Stimulated activated CD4-positive, alpha-beta T cell treated with anti-CD3 and anti-CD28 coated beads, Interleukin-1b, Interleukin-23, amount 100 ng/mL, for 1 hour (primary cell): ENCODE measurements at places on chromosomes 7 and 10.

DNA sequence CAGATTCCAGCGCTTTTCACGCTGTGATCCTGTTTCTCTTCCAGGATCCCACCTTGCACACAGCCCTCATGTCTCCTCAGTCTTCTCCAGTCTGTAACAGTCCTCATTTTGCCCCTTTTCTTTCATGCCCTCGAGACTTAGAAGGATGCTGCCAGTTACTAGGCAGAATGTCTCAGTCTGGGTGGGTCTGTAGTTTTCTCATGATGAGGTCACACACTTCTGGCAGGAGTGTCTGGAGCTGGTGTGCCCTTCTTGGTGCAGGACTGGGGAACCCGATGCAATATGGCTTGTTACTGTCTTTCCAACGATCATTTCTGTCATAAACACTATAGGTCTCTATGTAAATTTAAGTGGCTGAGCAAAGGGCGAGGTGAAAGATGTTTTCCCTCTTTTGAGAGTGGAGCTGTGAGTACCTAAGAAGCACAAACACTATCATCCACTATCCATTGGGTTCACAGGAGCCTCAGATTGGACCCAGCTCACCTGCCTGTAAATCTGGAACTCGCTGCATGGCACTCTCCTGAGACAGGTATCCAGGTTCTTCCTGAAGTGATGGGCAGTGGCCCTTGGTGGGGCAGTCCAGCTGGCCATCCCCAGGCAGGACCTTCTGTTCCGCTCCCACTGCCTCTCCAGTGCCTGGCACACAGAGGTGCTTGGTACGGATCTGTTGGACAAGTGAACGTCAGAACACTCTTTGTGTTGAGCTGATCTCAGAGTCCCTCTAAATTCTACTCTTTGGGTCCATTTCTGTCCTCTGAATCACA, 64.3 kb upstream of the ZNF32 start:
- no peak for DNase-seq

GRCh38 chr7:31476073-31476745, 37.7 kb upstream of the ITPRID1 start:
- DNase-seq, result no peak

DNA sequence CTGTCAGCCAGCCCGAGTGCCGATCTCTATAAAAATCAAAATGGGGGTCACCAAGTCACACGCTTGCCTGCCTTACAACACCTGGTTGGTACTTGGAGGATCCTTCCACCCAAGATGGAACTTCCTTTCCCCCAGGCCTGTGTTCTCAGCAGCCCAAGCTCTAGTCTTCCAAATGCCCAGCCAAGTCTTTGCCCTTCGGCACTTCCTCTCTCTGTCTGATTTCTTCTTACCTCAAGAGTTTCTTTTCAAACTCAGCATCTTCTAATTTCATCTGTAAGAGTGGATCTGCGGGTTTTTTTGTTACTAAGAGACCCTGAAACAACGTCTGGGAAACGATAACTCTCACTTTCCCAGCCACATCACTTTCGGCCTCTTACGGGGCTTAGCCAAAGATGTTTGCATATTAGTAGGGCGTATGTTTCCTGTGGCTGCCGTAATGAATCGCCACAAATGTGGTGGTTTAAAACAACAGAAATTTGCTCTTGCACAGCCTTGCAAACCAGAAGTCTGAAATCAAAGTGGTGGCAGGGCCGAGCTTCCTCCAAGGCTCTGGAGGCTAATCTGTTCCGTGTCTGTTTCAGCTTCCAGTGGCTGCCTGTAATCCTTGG, 219.9 kb downstream of the TCF7L2 start:
- no peak for DNase-seq

DNA sequence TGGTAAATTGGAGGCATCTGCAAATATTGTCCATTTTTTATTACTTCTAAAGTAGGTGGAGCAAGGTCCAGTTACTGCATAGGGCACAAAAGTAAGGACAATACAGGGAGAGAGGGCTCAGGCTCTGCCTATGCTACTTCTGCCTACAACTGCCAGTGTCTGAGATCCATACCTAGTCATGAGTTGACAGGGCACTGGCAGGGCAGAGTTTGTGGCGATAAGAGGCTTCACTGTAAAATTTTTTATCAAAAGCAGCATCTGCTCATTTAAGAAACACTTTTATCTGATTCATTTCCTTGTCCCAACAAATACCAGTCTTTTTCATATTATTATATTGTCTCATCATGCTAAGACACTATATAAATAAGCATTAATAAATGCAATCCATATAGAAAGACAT, 178.0 kb downstream of the LRRN3 start:
- DNase-seq, result no peak

DNA sequence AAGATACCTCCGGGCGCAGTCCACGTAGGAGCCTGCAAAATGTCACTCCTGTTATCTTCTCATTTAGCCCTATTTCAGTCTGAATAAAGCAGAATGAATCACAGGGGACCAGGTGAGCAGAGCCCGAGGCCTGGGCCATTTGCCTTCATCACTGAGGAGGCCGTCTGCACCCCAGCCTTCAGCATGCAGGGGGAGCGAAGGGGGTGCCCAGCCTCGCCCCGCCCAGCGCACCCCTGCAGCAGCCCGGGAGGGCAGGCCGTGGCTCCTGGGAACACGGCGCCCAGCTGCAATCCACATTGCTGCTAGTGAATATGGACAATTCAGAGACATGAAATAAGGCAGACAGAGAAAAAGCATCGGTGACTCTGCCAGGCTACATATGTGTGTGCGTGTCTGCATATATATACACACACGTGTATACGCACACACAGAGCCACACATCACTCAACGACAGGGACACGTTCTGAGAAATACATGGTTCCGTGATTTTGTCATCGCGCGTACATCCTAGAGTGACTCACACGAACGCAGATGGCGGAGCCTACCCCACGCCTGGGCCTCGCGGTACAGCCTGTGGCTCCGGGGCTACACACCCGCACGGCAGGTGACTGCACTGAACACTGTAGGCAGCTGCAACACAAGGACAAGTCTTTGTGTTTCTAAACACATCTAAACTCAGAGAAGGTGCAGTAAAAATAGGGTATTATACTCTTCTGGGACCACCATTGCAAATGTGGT, 15.2 kb upstream of the ELFN1 start:
- DNase-seq, result no peak

DNA sequence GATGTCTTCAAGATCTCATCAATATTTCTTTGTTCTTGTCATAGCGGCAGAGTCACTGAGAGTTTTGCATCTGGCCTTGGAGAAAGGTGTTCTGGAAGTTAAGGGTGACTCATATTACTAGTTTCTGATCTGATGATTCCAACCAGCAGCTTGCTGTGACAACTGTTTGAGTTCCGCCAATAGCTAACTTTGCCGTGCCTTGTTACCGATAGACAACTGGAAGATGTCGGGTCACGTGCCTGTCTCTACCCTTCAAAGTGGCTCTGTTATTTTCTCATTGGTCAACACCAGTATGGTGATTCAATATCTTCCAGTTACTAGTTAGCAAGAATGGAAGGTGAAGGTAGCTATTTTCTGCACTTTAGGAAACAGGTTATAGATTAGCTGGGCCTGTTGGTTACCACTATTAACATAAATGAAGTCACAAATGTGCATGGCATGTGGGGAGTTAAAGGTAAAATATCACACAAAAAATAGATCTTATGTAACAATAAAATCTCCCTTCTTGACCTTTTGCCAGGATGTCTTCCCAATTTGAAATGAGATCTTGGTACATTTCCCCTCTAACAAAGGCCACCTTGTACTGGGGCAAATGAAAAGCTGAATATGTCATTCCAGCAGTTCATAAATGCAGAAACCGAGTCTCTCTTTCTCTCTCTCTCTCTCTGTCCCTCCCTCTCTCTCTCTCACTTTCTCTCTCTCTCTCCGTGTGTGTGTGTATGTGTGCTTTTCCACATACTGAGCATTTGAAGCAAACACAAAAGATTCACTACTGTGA, 2.6 kb upstream of the MGAM2 start:
- no peak for DNase-seq

GRCh38 chr10:110834629-110835301, 37.0 kb upstream of the PDCD4 start:
- DNase-seq, result no peak

- DNase-seq, result no peak
Measured at GRCh38 chr10:132564690-132565089, 27.1 kb downstream of the INPP5A start.

GRCh38 chr7:142553216-142553615, 196.1 kb upstream of the PRSS1 start:
- DNase-seq, result no peak

DNA sequence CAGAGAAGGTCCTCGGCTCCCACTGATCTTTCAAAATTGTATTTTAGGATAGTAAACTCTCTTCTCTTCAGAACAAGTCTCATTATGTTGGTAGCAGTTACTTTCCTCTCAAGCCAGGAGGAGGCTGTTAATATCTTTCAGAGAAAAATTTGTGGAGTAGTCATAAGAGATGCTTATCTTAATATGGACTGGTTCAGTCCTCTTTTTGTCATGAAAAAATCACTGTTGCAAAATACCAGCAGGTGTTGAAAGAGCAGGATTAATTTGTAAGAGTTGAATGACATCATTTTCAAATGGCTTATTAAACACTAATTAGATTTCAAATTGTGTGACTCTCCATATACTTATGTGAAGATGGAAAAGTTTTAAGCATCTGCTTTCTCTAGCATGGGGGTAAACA, 662.5 kb downstream of the POM121L12 start:
- DNase-seq, result no peak

DNA sequence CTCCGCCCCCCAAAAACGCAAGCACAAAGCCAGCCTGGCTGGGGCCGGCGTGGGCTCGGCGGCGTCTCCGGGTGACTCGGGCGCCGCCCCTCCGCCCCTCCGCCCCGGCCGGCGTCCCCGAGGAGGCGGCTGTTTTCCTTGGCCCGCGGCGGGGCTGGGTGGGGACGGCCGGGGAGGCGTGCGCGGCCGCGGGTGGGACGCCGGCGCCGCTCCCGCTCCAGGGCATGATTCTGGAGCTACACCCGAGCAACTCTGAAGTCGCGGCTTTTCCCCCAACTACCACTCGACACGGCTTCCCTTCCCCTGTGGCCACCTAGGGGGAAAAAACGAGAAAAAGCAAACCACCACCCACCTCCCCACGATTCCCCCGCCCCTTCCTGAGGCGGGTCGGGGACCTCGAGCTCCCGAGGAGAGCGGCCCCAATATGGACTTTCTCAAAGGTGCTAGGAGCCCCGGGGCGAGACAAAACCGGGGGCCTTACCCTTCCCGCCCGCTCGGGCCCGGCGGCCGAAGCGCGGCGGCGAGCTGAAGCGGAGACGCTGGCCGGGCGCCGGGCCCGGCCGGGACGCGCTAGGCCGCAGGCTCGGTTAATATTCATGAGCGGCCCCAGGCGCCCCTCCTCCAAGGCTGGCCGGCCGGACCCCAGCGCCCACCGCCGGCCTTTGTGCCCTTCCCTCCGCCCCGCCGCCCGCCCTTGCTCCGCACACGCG, 856 bp downstream of the ARHGAP21 start:
- peak; percentile 7 for DNase-seq

DNA sequence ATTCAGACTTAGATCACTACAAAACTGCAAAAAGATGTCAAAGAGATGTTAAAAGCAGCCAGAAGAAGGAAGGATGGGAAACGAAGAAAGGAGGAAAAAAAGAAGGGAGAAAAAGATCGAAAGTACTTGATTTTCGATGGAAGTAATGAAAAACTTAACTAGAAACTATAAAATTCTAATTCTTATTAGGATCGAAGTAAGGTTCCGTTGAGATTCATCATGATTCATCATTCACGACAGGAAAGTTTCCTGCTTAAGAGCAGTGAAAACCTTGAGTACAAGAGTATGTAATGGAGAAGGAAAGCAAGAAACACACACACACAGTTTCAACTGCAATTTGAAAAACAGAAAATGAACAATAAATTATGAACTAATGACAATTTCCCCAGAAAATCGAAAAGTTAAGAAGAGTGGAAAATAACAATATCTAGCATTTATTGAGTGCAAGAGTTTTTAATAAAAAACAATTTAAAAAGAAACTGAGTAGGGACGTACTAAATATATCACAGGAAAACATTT, 1.1 kb upstream of the ING3 start:
- DNase-seq, result no peak

DNA sequence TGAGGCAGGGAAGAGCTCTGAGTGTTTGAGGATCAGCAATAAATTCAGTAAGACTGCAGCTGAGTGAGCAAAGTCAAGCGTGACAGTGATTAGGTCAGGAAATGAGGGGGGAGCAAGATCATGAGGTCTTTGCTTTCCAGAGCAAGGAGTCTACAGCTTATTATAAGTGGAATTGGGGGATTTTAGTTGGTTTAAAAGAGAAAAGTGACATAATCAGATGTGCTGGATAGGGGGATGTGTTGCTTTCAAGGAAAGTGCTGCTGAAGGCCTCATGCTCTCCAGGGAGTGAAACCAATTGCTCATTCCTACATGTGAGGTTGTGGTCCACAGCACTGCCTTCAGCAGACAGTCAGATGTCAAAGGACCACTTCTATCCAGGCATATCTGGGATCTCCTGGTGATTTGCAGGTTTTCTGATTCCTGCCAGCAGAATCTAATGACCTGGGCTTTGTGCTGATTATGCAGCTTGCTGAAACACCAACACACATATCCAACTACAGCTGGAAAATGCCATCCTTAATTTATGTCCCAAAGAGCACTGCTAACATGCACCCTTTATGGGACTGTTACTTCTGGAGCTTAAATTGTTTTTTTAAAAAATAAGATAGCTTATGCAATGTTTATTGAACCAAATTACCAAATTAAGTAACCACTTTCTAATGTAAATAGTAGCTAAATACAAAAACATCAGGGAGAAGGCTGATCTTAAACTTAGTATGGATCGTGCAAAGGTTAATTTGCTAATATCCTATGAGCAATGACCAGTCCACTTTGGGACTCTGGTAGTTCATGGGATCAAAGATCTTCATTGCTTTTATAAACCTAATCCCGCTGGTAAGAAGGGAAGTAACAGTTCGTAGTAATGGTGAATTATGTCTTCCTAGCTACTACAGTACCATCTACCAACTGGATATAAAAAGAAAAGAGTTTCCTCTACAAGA, 607.6 kb downstream of the KCNMA1 start:
- DNase-seq, result no peak

DNA sequence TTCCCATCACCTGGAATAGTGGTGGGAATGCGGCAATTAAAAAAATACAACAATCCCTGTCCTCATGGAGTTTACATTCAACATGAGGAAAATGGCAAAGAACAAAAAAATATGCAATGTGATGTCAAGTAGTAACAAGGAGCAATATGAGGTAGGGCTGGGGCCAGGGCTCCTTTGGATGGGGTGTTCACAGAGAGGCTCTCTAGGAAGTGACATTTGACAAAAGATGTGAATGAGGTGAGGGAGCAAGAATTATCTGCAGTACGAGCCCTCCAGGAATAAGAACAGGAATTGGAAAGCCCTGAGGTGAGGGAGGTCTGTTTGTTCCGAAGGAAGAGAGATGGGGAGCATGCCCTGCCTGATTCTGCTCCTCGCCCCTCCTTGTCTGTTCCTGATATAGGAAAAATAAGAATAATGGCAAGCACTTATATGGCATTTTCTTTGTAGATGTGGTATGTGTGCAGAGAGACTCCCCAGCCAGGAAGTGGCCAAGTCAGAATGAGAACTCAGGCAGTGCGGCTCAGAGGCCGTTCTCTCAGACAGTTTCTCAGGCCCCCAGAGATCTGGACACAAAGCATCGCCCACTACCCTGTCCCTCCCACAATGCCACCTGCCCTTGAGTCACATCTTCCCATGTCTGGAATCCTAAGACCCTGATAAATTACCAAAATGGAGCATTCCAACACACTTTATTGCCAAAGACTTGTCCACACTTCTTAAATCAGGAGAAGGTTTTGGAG, 105.6 kb downstream of the APBB1IP start:
- DNase-seq, result no peak
